ENCODE measurements at places on chromosomes 12 and 14.

GRCh38 chr12:2256915-2257314, 204.1 kb downstream of the CACNA1C start:
- no peak for DNase-seq

DNA sequence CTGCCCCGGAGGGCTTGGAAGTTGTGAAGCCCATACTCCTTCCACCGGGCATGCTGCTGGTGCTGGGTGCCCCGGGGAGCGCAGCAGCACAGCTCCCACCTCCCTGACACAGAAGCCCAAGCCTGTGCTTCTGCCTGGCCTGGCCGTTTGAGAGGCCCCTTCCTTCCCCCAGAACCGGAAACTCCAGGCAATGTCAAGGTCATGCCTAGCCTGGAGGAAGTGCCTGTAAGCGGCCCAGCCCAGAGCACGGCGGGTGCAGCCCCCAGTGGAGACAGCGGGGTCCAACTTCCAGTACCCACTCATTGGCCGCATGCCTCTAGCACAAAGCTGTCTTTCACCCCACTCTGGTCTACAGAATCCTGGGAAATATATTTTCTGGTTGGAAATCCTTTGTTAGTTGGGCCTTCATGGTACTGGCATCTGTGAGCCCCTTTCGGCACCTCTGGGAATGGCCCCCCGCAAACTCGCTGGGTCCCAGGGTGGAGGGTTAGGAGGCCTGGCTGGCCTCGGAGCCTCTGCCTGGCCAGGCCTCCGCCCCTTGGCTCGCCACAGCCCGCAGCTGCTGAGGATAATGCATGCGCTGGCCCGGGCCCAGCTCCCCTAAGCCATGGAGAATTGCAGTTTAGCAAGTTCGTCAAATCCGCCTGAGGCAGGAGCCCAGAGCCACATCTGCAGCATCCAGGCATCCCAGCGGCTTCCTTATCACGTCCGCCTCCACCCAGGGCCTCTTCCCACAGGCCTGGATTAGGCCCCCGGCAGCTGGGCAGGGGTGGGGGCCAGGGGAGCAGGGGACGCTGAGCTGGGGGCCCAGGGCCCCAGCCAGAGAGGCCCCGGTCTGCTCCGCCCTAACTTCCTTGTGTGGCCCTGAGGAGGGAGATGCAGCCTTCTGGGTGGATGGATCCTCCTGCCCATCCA, 48.9 kb upstream of the DLK1 start:
- DNase-seq = peak; percentile 24

DNA sequence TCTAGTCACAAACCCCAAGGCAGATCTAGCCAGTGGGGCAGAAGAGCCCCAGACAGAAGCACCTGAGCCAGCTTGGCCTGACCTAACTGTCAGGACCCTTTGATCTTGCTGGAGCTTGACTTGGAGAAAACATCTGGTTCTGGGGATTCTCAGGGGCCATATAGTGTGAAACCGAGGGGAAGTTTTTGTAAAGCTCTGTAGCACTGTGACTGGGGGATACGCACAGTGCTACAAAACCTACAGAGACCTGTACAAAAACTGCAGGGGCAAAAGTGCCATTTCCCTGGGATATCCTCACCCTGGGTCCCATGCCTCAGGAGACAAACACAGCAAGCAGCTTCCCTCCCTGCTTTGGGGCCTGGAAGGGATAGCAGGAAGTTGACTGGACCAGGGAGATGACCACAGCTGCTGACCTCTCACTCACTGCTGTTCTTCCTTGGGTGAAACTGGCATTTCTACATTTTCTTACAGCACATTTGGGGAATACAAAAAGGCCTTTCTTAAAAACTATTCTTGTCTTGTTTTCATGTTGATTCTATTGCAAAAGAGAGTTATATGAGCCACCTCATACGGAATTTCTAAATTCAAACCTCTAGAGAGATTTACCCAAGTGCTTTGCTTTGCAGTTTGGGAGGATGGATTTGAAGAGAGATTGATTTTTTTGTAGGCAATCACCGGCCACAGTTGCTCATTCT, 140.0 kb downstream of the DAD1 start:
- no peak for DNase-seq

GRCh38 chr14:79443602-79444001, 767.7 kb downstream of the DIO2 start:
- no peak for DNase-seq

DNA sequence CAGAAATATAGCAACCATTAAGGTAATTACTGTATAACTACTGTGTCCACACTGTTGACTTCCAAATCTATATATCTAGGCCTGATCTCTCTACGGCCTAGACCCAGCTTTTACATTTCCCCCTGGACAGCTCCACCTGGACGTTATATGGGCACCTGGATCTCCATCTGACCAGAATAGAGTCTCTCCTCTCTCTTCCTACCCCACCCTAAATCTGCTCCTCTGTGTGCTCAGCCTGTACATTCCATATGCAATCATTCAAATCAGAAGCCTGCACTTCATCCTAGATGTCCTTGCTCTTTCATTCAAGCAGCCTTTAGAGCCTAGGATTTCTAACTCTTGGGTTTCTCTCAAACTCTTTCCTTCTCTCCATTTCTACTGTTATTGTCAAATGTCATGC, 255.0 kb downstream of the PAX9 start:
- no peak for DNase-seq

GRCh38 chr14:58565832-58566231, 71.9 kb upstream of the DACT1 start:
- no peak for DNase-seq

GRCh38 chr12:27806259-27806658, 26.2 kb upstream of the MANSC4 start:
- no peak for DNase-seq

- no peak for DNase-seq
Observed at GRCh38 chr14:84976805-84977204, 553.1 kb upstream of the FLRT2 start.

DNA sequence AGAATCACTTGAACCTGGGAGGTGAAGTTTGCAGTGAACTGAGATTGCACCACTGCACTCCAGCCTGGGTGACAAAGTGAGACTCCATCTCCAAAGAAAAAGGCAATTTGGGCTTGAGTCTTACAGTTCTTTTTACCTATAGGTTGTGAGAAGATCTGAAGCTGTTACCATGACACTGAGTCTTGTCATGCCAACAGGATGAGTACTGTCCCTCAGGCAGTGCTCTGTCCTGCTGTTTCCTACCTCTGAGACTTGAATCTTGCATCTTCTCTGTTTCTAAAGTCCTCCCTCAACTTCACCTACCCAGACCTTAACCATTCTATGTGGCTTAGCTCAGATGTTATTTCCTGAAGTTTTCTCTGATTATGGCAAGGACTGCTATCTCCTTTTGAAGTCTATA, 400.8 kb upstream of the PRICKLE1 start:
- no peak for DNase-seq

- DNase-seq = no peak
Observed at GRCh38 chr12:24731596-24731995, 217.3 kb downstream of the BCAT1 start.
